ENCODE measurements at places on chromosomes 4 and X.

DNA sequence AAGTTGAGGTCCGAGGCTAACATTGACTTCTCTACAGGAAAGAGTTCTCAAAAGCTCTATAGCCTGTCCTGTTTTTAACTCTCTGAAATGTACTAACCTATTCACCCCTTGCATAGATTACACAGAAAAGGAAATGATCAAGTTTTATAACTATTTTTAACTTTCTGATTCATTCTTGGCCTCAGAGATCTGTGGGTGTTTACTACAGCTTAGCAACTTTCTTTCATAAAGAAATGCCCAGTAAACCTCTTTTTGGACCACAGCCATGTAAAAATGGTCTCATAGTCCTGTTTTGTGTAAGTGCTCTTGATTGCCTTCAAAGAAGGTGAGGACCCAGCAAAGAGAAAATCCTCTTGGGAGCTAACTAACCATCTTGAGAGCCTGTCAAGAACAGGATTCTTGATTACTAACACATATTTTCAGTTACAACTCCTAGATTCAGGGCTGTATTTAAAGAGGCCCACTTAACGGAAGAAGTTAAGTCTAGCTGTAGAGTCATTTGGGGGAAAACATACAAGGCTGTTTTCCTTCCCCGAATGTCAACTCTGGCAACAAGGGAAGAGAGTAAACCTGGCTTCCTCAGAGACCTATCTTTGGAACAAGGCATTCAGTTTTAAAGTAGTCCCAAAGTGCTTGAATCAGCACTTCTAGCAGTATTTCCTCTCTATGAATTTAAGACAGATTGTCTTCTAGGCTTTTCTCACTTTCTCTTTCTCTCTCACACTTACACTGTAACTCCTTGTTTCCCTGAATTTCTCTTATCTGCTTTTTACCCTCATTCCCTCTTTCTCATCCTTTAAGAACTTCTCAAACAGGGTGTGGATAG is 78.2 kb downstream of the IL21 start:
- no peak for DNase-seq

- no peak for DNase-seq
These were observed 99.1 kb downstream of the MAB21L2 start for GRCh38 chr4:150681063-150681462.

DNA sequence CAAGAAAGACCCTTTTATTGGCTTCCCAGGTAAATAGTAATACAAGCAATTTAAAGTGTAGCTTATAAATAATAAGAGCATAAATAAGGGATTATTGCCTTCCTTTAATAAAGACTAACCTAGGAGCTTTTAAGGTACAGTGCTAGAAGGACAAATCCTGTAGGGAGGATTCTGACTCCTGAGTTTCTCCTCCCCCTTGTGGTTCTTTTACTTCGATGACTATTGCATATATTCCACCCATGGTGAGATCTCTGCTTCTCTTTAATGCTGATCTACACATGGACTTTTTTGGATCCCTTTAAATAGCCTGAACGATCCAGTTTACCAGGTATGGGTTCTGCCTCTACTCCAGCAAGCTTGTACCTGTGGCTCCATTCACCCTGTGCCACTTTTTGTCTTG is 2.5 kb downstream of the GALNT7 start:
- no peak for DNase-seq

DNA sequence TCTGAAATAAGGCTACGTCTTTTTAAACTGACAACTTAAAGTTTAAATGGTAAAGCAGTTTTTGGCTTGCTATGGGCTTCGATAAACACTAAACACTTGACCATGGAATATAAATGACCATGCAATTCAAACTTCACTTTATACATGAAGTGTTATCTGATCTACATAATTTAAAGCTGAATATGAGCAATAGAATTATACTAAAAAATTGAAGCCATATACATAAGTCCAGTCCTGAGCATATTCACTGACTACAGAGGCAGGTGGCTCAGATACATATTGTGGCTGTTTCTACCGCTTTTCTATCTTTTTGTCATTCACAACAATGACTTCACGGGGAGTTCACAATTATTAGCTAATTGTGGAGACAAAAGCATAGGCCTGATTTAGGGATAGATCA is 149.6 kb upstream of the DDIT4L start:
- no peak for DNase-seq

DNA sequence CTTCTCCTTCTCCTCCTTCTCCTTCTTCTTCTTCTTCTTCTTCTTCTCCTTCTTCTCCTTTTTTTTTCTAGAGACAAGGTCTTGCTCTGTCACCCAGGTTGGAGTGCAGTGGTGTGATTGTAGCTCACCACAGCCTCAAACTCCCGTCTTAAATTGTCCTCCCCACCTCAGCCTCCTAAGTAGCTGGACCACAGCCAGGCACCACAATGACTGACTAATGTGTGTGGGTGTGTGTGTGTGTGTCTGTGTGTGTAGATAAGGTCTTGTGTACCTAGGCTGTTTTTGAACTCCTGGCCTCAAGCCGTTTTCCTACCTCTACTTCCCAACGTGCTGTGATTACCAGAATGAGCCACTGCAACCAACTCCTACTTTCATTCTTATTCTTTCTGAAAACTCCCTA is 390.9 kb downstream of the ADAM29 start:
- no peak for DNase-seq

DNA sequence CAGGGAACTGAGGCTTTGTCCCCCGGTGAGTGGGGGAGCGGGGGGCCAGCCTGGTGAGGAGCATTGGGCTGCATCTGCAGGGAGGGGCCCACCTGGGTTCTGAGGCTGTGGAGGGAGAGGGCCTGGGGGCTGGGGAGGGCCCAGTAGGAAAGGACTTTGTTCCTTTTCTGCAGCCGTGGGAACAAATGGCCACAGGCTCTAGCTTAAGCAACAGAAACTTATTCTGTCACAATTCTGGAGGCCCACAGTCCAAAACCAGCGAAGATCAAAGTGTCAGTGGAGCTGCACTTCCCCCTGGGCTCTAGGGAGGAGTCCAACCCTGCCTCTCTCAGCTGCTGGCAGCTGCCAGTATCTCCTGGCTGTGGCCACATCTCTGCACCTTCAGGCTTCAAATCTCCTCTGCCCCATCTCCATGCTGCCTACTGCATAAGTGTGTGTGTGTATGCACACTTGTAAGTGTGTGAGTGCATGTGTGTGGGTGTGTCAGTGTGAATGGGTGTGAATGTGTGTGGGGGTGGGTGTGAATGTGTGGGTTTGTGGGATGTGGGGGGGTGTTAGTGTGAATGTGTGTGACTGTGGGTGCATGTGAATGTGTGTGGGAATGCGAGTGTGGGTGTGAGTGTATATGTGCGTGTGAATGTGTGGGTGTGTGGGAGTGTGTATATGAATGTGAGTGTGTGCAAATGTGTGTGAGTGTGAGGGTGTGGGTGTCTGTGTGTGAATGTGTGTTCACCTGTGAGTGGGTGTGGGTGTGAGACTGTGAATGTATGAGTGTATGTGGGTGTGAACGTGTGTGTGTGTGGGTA is 204.5 kb upstream of the PSAPL1 start:
- DNase-seq, result no peak

GRCh38 chr4:144611850-144612249 is 34.1 kb upstream of the HHIP start:
- no peak for DNase-seq

GRCh38 chrX:48613502-48614160 is 16.3 kb downstream of the WDR13 start:
- DNase-seq, result no peak

DNA sequence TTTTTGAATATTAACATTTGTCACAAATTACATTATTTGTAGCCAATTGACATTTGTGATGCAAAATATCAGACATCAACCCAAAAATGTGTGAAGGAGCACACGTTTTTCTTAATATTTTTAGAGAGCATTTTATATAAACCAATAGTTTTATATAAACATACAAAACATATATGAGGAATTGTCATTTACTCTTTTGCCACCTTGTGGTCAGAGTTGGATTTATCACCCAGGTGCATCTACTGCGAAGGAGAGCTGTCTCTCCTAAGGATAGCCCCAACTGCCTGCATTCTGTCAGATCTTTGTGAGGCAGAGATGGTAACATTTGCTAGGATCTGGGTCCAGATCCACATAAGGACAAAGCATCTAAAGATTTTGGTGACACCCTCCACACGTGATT is 2.5 kb upstream of the USP27X start:
- DNase-seq, result no peak

GRCh38 chr4:6520978-6521377 is 48.6 kb upstream of the PPP2R2C start:
- DNase-seq, result no peak

- DNase-seq, result no peak
These were observed 374.7 kb upstream of the FGF13 start for GRCh38 chrX:139086246-139086645.

Measured in left ventricle myocardium inferior (tissue), 1 donor.